Retina (tissue), 1 donor: ENCODE measurements at places on chromosomes 4 and X.

- no peak for DNase-seq
These were observed 137.0 kb downstream of the AMMECR1 start for GRCh38 chrX:110180928-110181310.

- peak; percentile 14 for DNase-seq
These were observed 64.0 kb upstream of the ACSL1 start for GRCh38 chr4:184889666-184890335.

- peak; percentile 64 for DNase-seq
These were observed 7.2 kb upstream of the MAGIX start for GRCh38 chrX:49155243-49155899.

DNA sequence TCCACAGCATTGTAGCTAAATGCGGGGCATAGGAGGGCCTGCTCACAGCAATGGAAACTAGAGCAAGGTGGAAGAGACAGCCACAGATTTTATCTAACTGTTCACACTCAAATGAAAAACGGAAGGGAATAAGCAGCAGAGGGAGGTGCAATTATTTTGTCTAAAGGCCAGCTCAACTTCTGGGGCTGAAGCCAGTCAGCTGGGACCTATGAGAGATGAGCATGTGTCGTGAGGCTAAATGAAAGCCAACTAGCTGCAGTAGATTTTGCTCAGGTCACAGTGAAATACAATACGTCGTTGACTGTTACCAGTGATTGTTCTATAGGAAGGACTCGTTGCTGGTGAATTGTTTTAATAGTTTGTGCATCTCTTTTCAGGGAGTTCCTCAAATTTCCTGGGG is 26.4 kb upstream of the FGFBP2 start:
- no peak for DNase-seq

- no peak for DNase-seq
These were observed 78.7 kb downstream of the RBM47 start for GRCh38 chr4:40550948-40551462.

- no peak for DNase-seq
These were observed 170.6 kb upstream of the S100G start for GRCh38 chrX:16479206-16479869.

DNA sequence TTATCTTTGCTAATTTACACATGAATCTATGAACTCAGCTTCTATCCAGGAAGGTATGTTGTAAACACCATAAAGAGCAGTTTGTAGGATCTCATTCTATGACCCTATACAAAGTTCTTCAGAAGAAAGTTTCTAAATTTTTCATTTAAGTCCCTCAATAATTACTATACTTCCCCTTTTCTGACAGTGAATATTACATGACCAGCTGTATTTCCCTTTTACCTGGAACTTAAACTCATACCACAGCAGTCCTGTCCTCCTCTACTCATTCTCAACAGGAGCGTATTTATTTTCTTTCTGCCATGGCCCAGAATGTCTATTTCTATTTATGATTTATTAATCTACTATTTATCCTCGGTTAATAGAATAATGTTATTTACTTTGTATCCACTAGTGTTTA is 15.8 kb downstream of the RASGEF1B start:
- no peak for DNase-seq

GRCh38 chr4:105641845-105642244 is 66.6 kb downstream of the INTS12 start:
- DNase-seq: no peak

GRCh38 chr4:35461931-35462659 is 782.2 kb downstream of the ARAP2 start:
- DNase-seq: no peak

DNA sequence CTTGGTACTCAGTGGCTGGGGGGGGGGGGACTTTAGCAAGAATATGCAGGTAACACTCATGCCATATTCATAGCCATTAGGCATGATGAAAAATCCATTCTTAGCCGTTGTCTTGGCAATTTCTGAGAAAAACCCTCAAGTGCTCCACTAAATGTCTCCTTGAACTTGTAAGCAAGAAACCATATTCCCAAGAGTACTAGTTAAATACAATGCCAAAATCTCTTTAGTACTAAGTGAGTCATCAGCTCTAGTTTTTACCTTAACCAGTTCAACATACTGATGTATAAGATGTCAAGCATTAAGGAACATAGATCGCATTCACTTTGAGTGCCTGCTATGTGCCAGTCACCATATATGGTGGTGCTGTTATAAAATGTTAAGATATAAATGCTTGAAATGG is 27.5 kb downstream of the UBE2D3 start:
- no peak for DNase-seq

DNA sequence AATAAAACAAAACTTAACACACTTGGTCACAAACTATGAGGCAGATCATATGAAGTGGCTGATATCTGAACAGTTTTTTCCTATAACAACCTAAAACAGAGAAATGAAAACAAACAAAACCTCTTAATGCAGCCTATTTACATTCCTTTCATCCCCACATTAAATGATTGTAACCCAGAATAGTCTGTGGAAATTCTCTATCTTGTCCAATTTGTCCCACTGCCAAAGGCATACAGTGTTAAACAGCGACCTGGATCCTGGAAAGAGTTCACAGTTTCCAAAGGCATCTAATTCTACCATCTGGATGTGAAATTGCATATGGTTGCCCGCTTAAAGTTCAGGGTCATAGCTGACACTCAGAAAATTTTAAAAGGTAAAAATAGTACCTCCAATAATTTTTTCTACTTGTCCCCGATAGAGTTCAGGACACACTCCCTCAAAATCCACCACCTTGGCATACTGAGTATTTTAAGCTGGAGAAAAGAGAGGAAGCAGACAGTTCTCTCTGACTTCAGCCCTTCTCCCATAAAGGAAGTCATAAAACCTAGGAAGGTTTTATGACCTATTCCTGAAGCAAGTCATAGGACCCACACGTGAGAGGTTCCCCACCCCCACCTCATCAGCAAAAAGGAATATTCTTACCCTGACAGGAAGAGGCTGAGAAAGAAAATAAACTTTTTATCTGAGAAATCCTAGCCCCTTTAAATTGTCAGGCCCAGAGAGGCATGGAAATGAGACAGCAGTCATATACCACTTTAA is 270.2 kb downstream of the PAPSS1 start:
- no peak for DNase-seq

GRCh38 chr4:110587666-110588285 is 35.1 kb downstream of the PITX2 start:
- no peak for DNase-seq

DNA sequence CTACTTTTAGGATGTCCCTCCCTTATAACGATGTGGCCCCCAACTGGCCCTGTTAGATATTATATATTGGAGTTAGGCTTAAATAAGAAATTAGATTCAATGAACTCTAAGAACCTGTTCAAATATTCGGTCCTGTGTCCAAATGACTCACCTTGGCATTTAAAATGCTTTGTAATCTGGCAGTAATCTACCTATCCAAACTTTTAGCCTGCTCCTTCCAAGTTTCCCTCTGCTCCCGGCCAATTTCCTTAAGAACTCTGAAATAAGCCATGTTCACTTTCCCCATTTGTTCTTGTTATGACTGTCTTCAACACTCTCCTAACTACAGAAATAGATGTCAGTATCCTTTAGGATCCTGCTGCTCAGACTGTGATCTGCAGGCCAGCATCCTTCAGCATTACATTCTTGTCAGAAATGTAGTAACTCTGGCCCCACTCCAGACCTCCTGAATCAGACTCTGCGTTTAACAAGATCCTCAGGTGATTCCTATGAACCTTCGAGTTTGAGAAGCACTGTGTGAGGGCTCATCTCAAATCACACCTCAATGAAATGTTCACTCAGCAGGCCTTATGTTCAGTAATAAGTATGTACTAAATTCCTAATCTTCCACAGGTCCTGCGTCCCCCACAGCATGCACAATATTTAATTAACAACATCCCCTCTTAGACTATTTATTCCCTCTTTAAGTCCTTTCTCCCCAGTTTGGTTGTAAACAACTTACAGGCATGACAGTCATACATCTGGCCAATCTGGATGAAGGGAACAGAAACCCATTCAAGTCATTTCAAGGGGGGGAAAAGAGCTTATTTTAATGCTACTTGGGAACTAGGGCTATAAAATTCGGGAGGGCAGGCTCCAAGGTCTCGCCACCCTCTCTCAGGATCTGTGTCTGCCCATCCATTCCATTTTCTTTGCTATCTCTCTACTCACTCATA is 3.0 kb downstream of the ATP8A1 start:
- no peak for DNase-seq

DNA sequence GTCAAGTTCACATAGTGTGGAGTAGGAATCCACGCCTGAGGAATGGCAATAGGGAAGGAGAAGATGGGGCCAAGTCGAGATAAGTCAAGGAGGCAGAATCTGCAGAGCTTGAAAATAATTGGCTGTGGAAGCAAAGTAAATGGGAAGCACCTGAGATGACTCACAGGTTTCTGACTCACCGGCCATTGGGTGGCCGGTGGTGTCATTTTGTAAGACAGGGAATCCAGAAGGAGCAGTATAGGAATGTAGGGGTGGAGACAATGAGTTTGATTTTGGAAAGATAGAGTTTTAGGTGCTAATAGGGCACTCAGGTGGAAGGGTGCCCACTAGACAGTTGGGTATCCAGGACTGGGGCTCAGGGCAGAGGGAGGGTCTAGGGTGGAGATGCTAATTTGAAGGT is 201.0 kb upstream of the MAMLD1 start:
- no peak for DNase-seq

DNA sequence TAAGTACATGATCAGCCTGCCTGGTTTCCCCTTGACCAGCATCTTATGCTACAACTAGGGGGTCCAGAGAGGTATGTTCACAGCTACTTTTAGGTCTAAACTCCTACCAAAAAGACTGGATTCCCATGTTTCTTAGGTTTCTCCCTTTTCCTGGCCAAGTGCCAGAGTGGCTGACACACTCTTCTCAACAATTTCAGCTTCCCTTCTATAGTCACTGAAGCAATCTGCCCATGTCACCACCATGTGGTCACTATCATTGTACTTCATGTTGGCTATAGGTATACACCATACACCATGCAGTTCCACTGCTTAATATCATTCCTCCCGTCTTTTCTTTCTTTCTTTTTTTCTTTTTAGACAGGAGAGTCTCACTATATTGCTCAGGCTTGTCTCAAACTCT is 66.9 kb downstream of the KLHL13 start:
- DNase-seq: no peak

DNA sequence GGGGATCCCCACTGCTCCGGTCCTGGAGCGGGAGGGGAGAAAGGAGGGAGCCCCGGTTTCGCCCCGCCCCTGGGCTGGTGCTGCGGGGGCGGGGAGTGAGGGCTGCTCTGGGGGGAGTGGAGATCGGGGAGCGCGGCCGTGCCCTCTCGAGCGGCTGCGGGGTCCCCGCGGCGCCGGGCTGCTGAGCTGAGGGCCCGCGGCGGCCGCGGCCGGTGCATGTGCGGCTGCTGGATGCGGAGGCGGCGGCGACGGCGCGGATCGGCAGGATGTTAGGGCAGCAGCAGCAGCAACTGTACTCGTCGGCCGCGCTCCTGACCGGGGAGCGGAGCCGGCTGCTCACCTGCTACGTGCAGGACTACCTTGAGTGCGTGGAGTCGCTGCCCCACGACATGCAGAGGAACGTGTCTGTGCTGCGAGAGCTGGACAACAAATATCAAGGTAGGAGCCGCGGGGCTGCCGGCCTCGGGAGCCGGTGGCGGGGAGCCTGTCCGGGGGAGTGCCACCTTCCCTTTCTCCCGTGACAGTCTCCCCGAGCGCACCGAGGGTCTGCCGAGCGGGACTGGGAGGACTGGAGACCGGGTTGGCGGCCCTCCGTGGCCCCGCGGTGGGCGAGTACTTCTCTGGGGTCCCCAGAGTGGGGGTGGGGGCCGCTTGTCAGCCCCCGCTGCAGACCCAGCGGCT is at the start of gene ING2:
Gene ING2, plus strand, starts transcription at position 129 of the 681 bp plus-strand sequence. Its CDS starts 138 bp downstream, at position 267.
- DNase-seq: peak; percentile 89

- DNase-seq: no peak
These were observed 5.7 kb upstream of the CASP6 start for GRCh38 chr4:109708990-109709389.

DNA sequence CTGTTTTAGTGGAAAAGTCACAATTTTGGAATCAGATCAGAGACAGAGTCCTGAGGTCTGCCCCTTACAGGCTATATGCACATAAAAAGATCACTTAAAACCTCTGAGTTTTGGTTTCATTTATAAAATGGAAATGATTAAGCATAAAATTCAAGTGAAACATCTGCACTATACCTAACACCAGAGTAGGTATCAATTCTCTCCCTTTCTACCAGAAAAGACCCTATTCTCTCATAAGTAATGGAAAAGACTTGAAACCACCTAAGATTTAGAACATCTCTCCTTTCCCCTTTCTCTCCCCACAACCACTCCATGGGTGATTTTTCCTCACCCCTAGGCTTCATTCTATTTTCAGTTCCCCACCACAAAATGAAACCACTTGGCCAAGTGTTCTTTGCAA is 907 bp downstream of the LHFPL1 start:
- DNase-seq: no peak

DNA sequence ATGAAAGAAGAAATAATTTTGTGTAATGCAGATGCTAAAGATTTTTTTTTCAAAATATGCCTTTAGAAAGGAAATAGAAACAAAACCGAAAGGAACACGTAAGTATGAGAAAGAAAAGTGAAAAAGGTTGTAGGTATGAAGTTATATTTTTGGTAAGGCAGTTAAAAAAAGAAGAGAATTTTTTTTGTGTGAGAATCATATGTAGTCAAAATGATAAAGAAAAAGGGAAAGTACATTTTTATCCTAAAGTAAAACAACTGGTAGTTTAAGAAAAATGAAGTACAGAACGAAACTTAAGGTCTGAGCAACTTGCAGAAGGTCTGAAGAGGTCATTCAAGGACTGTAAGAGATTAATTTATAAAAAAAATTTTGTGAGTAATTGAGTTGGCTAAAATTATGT is 164.0 kb upstream of the TRAM1L1 start:
- DNase-seq: no peak

DNA sequence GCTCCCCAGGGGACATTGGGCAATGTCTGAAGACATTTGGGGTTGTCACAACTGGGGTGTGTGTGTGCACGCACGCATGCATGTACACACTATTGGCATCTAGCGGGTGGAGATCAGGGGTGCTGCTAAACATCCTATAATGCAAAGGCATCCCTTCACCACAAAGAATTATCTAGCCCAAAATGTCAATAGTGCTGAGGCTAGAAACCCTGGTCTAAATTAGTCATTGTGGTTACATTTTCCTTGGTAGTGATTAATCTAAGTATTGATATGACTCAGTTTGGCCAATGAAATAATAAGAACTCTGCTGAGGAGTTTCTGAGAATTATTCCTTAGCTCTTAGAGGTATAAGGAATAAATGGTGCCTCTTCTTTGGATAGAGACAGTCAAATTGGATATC is 200.2 kb downstream of the CLCN4 start:
- DNase-seq: no peak

GRCh38 chr4:145453163-145453520 is 28.5 kb upstream of the SMAD1 start:
- DNase-seq: no peak

DNA sequence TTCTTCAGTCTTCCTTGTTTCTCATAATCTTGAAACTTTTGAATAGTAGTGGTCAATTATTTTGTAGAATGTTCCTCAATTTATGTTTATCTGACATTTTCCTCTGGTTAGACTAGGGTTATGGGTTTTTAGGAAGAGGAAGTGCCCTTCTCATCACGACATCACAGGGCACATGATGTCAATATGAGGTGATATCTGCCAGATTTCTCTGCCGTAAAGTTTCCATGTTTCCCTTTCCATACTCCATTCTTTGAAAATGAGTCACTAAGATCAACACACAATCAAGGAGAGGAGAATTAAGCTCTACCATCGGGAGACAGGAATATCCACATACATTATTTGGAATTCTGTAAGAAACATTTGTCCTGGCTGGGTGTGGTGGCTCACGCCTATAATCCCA is 28.4 kb downstream of the RP2 start:
- no peak for DNase-seq
